ENCODE measurements at places on chromosomes 13 and 19.

- H3K27ac ChIP-seq = no peak overlapping the region
- H3K4me1 ChIP-seq = peaks cover 23% of the 10 kb centered on the region
- H3K36me3 ChIP-seq = no peaks in the 10 kb centered on the region
- no peak for DNase-seq
Measured at GRCh38 chr19:19410553-19411550, 5.4 kb downstream of the GATAD2A start.

DNA sequence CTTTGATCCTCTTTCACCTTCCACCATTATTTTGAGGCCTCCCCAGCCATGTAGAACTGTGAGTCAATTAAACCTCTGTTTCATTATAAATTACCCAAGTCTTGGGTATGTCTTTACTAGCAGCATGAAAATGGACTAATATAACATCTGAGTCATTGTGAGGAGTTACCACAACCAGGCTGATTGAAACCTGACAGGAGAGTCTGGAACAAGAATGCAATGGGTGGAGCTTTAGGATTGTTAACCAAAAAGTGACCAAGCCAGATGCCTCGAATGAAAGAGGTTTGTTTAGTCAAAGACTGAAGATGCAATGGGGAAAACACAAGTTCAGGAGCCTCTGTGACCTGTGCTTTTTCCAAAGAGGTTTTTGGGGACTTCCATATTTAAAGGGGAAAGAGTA lies 659.0 kb downstream of the SLITRK6 start:
- no peak for DNase-seq
- H3K36me3 ChIP-seq = no peaks in the 10 kb centered on the region
- no peaks in the 10 kb centered on the region for H3K27me3 ChIP-seq
- H3K27ac ChIP-seq = no peak overlapping the region
- no peaks in the 10 kb centered on the region for H3K4me1 ChIP-seq

GRCh38 chr19:31015778-31016177 lies 333.5 kb downstream of the TSHZ3 start:
- DNase-seq = no peak
- no peak overlapping the region for H3K27ac ChIP-seq
- no peaks in the 10 kb centered on the region for H3K27me3 ChIP-seq
- no peak overlapping the region for H3K4me3 ChIP-seq

GRCh38 chr19:44924243-44924725 lies 9.9 kb downstream of the APOC1 start:
- H3K4me3 ChIP-seq = no peak overlapping the region
- H3K27ac ChIP-seq = no peak overlapping the region
- DNase-seq = no peak
- H3K36me3 ChIP-seq = no peaks in the 10 kb centered on the region

DNA sequence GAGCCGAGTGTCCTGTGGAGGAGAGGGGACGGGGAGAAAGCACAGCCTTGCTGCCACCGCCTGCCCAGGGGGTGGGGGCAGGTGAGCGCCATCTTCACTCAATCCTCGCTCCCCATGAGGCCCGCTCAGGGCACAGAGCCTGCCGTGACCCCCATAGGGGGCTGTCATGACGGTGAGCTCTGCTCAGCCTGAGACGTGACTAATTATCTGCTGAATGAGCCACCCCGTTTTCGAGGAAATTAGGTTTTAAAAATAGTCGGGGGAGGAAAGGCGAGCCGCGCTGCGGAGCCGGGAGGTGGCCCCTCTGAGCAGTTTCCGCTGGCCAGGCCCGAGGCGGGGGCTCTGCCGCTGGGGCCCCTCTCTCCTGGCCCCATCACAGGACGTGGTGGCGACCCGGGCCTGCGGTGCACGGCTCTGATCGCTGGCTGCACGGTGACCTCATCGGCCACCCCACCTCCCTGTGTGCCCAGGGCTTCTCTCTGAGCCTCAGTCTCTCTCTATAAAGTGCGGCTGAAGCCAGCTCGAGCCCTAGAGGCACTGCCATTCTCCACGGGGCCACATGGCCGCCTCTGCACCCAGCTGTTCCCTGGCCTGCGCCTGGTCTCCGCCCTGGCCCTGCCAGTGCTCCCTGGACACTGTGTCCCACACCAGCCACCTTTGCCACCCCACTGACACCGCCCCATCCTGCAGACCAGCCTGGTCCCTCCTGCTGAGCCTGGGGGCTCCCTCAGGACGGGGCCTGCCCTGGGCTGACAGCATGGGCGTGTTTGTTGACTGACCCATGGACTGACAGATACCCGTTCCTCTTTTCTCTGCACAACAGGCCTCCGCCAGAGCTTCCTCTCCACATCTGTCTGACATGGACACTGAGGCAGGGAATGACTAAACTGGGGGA lies 28.3 kb downstream of the PIP5K1C start:
- peaks cover 54% of the 10 kb centered on the region for H3K4me1 ChIP-seq
- peaks cover 78% of the 10 kb centered on the region for H3K36me3 ChIP-seq
- H3K4me3 ChIP-seq = no peak overlapping the region
- no peaks in the 10 kb centered on the region for H3K27me3 ChIP-seq
- DNase-seq = no peak

DNA sequence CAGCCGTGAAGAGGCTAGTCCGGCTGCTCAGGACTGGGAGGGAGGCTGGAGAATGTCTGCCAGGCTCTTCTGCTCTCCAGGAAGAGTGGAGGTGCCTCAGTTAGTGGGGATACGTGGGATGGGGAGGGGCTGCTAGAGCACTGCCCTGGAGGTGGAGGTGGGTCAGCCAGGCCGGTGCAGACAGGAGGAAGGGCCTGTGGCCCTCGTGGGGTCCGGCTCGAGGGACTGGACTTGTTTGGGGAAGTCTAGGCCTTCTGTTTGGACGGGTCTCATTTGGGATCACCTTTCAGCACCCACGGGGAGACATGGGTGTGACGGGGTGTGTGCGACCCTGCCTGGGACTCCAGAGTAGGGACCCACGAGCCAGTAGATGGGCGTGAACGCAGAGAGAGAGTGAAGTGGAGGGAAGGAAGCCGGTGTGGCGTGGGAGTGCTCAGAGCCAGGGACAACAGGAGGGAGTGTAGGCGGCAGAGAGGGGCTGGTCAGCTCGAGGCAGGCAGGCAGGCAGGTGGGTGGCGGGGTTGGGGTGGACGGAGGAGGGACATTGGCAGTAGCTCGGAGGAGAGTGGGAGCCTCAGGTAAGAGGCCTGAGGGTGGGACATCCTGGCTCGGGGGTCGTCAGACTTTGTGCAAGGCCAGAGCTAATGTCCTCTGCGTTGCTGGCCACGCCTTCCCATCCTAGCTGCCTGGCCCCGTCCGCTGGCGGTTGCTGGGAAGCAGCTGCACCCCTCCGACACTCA lies 11.5 kb downstream of the EPN1 start:
- H3K27me3 ChIP-seq = no peaks in the 10 kb centered on the region
- H3K4me3 ChIP-seq = no peak overlapping the region
- peaks cover 97% of the 10 kb centered on the region for H3K36me3 ChIP-seq
- no peaks in the 10 kb centered on the region for H3K4me1 ChIP-seq
- no peak for DNase-seq

- H3K27me3 ChIP-seq = no peaks in the 10 kb centered on the region
- peaks cover 32% of the 10 kb centered on the region for H3K4me1 ChIP-seq
Measured at GRCh38 chr19:2180881-2181632, 17.3 kb downstream of the DOT1L start.

- H3K4me3 ChIP-seq = no peak overlapping the region
- H3K4me1 ChIP-seq = peaks cover 8% of the 10 kb centered on the region
- DNase-seq = no peak
- H3K27ac ChIP-seq = no peak overlapping the region
- no peaks in the 10 kb centered on the region for H3K27me3 ChIP-seq
- H3K36me3 ChIP-seq = peaks cover 18% of the 10 kb centered on the region
Measured at GRCh38 chr13:19967621-19968020, 9.1 kb downstream of the ZMYM2 start.

Data from spinal cord (tissue), 10 donors.